Fibroblast of the conjunctiva (primary cell): ENCODE measurements at places on chromosomes 13 and 19.

DNA sequence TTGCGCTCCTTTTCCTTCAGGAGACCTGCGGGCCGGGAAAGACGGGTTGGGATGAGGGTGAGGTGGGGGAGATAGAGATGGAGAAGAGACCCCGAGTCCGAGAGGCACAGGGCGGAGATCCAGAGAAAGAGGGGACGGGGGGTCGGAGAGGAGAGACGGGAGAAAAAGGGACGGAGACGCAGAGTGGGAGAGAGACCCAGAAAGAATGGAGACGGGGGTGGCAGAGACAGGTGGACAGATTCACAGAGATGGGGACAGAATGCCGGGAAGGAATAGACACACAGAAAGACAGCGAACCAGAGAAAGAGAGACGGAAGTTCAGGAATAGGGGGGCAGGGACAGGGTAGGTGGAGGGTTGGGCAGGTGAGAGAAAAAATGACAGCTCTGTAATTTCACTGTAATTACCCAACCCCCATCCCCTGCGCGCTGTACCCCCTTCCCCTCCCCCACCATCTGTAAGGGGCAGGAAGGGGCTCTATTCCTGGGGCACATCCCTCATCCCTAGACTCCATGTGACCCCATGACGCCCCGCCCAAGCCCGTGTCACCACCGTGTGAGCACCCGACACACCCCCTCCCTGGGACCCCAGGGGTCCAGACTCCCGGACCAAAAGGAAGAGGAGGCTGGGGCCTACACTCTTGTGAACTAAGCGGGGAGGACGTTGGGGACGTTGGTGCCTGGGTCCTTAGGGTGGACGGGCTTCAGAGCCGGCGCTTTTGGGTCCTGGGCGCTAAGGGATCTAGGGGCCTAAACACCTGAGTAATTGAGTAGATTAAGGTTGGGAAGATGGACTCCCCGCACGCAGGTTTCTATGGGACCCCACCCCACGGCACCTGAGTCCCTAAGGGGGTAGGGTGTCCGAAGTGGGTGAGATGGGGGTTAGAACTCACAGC lies 967 bp downstream of the DBP start:
- DNase-seq, result no peak

- no peak for DNase-seq
These were observed 13.0 kb downstream of the SLC7A10 start for GRCh38 chr19:33212436-33213172.

GRCh38 chr13:39571502-39572092 lies 31.4 kb downstream of the LHFPL6 start:
- DNase-seq, result no peak

GRCh38 chr13:97273341-97273831 lies 51.3 kb downstream of the MBNL2 start:
- no peak for DNase-seq

DNA sequence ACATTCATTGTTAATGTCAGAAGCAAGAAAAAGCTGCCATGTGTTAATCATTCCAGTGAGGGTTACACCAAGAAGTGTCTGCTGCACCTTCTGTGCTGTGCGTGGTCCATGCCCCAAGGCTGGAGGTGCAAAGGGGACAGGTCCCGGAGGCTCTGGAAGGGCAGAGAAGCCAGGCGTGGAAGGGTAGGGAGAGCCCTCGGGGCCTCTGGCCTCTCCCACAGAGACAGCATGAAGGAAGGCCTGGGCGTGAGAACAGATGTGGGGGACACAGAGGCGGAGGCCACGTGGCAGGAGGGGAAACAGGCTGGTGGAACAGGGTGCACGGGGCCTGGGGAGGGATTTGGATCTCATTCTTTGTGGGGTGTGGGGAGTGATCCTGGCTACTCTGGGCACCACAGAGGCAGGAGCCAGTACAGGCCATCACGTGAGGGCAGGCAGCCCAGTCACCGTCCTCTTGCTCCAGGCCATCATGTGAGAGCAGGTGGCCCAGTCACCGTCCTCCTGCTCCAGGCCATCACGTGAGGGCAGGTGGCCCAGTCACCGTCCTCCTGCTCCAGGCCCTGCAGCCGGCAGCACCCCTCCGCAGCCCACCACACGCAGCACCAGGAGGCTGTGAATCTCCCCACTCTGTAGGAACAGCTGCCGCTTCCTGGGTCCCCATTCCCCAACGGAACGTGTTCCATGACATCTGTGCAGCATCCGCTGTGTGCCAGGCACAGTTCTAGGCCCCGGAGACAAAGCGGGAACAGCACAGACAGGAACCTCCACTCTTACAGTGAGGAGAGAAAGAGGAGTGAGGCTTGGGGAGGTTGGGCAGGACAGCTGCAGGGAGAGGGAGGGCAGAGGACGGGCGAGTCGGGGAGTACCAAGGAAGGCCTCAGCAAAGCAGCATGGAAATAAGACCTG lies 10.2 kb upstream of the F7 start:
- DNase-seq, result no peak

GRCh38 chr19:40013991-40014390 lies 17.1 kb downstream of the ZNF546 start:
- no peak for DNase-seq

GRCh38 chr13:51539887-51540286 lies 44.4 kb upstream of the WDFY2 start:
- DNase-seq, result peak; percentile 59

GRCh38 chr19:31783592-31783991 lies 434.4 kb upstream of the TSHZ3 start:
- DNase-seq, result no peak

DNA sequence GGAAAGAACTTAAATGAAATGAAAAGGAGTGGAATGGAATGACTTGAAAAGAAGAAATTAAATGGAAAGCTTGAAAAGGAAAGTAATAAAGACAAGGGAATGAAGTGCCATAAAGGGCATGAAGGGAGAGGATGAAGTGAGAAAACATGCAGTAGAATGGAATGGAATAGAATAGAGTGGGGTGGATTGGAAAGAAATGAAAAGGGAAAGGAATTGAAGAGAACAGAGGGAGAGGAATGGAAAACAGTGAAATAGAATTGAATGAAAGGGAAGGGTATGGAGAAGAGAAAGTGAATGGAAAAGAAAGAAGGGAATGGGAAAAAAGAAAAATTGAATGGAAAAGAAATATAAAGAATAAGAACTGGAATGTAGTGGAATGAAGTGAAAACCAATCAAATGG lies 9.2 kb upstream of the ZNF180 start:
- DNase-seq, result no peak

- DNase-seq, result no peak
These were observed 107.8 kb downstream of the FOXO1 start for GRCh38 chr13:40558656-40559055.

GRCh38 chr13:41064493-41064892 lies 3.2 kb downstream of the WBP4 start:
- peak; percentile 32 for DNase-seq

- DNase-seq, result peak; percentile 74
These were observed 134.4 kb upstream of the TSC22D1 start for GRCh38 chr13:44710576-44710975.

GRCh38 chr13:109737606-109738005 lies 48.8 kb downstream of the IRS2 start:
- DNase-seq, result no peak

DNA sequence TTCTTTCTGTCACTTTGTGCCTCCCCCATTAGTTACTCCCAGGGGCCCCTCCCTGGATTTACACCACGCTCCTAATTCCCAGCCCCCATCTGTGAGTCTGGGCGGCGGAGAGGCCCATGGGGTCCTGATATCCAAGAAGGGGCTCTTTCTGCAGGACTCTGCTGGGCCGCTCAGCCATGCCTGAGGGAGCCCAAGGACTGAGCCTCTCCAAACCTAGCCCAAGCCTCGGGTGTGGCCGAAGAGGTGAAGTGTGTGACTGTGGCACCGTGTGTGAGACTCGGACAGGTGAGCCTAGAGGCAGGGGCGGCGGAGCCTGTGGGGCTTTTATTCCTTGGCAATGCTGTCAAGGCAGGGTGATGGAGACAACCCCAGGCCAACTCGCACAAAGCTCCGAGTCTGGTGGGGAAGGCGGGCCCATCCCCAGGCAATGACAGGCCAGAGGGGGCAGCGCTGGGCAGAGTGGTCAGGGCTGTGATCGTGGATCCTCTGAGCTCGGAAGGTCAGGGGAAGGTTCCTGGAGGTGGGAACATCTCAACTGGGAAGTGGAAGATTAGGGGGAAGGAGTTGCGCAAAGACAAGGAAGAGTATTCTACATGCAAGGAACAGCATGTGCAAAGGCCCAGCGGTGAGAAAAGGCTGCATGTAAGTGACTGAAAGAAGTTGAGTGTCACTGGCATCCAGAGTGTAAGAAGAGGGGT lies 1.6 kb downstream of the PLEKHG2 start:
- no peak for DNase-seq

DNA sequence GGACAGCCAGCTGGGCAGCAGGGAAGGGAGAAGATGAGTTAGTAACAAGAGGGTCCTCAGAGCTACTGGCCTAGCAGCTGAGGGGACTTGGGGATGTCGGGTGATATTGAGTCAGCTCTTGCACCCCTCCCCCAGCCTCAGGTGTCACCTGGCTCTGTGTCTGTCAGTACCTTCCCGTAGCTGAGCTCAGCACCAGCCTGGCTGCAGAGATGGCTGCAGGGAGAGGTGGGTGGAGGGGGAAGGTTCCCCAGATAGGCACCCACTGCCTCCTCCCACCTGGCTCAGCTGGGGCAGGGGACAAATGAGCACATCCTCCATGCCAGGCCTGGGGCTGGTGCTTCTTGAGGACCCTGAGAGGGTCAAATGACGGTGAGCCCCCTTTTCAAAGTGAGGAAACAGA lies 6.8 kb upstream of the KPTN start:
- DNase-seq, result no peak

DNA sequence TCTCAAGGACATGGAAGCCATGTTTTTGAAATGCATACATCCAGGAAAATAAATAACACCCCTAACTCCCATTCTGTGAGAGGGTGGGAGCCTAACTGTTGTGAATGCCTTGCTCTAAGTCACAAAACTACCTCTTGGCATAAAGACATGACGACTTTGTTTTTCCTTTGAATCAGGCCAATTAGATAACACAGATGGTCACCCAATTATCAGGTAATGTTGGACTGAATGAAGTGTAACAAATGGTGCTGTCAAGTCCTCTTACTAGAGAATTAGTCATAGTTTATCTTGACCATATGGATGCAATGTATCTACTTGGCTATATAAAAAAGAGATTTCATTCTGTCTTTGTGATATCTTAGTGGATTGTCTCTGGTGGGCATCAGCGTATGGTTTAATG lies 553.6 kb upstream of the ATXN8OS start:
- no peak for DNase-seq

- no peak for DNase-seq
These were observed 2.8 kb downstream of the FZR1 start for GRCh38 chr19:3508771-3509535.

DNA sequence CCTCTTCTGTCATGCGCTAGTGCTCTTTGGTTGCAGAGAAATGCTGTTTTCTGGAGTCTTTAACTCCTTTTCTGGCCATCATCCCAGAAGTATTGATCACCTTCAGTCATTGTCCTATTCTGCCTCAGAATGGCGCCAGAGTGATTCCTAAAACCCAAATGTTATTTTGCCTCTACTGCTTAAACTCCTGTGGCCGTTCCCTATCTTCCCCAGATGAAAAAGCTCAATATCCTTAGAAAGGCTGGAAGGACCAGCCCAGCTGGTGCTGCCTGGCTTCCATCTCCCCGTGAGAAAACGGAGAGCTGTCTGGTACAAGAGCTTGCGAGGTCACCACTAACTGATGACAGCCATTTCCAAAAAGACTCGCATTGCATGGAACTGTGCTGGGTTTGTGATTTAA lies 179.1 kb downstream of the RBM26 start:
- DNase-seq, result no peak

DNA sequence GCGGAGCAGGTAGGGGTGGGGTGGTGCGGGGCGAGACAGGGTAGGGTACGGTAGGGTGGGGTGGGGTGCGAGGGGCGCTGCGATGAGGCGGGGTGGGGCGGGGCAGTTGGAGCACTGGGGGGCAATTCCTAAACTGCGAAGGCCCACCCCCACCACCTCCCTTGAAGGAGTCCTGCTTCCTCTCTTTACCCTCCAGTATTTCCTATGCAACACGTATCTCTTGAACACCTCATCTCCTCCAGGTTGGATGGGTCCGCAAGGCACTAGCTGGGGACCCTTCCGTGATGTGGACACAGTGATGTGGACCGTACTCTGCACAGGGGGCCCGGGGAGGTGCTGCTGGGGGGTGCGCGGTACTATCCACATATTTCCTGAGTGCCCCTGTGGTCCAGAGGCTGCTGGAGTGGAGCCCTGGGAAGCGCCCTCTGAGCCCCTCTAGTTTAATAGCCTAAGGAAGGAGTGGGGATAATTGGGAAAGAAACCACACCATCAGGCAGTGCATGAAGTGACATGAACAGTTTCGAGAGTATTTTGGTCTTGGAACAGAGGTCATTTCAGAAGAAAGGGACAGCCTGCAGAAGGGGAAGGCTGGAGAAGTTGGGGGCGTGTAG lies 1.1 kb downstream of the IL17D start:
- no peak for DNase-seq

- DNase-seq, result peak; percentile 5
These were observed 147.1 kb downstream of the NUFIP1 start for GRCh38 chr13:44842158-44842557.

GRCh38 chr13:73480779-73481559 lies 422.2 kb downstream of the KLF5 start:
- no peak for DNase-seq

DNA sequence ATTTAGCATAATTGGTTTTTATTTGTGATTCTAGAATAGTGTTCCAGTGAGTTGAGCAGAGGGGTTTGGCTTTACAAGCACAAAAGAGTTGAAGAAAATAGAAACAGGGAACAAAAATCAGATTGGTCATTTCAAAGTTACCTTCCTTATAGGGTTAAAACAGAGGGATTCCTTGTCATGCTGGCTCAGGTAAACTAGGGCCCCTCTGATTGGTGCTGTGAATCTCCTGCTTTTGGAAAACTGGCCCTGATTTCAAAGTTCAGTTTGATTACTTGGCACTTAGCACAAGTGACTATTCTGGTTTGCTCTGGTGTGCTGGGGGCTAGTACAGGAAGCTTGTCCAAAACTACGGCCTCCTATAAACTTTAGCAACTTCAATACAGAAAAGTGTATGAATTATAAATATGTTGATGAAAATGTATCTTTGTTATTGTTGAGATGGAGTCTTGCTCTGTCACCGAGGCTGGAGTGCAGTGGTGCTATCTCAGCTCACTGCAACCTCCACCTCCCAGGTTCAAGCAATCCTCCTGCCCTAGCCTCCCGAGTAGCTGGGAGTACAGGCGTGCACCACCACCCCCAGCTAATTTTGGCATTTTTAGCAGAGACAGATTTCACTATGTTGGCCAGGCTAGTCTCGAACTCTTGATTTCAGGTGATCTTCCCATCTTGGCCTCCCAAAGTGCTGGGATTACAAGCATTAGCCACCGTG lies 1.9 kb upstream of the MRPS31 start:
- DNase-seq, result no peak

GRCh38 chr13:76339649-76340048 lies 546.6 kb downstream of the KCTD12 start:
- no peak for DNase-seq
